Body of pancreas (tissue), 4 donors: ENCODE measurements at places on chromosomes 13 and 19. TPM values are rescaled to one million over a fixed set of nuclear protein-coding genes. Genes with fewer than 3 reads are reported as not detected.
A peak's percentile ranks its signal among the peaks of the same experiment; 100 is the strongest.

DNA sequence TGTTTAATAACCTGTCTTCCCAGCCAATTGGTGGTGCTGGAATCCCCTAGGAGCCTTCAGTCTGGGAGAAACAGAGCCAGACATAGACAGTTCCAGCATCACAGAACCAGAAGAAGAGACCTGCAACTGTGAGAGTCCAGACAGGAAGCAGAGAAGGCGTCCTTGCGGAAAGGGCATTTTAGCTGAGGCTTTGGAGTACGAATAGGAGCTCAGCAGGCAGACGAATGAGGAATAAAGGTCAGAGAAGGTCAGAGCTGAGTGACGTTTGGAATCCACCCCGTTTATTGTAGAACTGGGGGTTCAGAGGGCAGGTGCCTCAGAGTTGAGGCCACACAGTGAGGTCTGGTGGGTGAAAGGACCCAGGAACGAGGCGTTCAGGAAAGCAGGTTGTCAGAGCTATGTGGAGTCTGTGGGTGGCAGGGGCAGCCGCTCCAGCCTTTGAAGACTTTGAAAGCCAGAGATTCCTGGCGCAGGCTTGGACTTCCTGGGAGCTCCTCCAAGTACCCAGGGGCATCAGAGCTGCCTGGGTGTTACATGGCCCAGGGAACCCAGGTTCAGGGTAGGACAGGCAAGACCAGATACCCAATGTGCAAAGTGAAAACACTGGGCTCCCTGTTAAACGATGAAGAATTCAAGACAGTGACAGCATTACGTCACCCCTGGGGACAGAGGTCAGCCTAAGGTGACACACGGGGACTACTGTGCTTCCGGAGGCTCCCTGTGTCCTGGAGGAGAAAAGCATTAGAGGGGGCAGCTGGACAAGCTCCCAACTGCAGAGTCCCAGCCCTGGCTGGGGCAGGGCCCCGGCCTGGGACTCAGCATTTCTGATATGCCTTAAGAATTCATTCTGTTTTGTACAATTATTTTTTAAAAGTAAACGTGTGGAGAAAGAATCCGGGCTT is 5.5 kb downstream of the ARRDC2 start:
- H3K4me3 ChIP-seq: no peak overlapping the region
- H3K27ac ChIP-seq: peak overlapping the region; percentile 61
- H3K27me3 ChIP-seq: no peaks in the 10 kb centered on the region
- H3K36me3 ChIP-seq: peaks cover 7% of the 10 kb centered on the region
- peaks cover 26% of the 10 kb centered on the region for H3K4me1 ChIP-seq

- H3K4me1 ChIP-seq: no peaks in the 10 kb centered on the region
- peaks cover 29% of the 10 kb centered on the region for H3K36me3 ChIP-seq
- no peaks in the 10 kb centered on the region for H3K27me3 ChIP-seq
- H3K4me3 ChIP-seq: no peak overlapping the region
These were observed 92.4 kb downstream of the KL start for GRCh38 chr13:33108620-33109019.

- no peak for DNase-seq
- H3K4me1 ChIP-seq: no peaks in the 10 kb centered on the region
- no peak overlapping the region for H3K4me3 ChIP-seq
These were observed 145.9 kb upstream of the SPACA7 start for GRCh38 chr13:112229992-112230872.

GRCh38 chr13:27465611-27466010 is 15.2 kb upstream of the MTIF3 start:
- no peaks in the 10 kb centered on the region for H3K4me1 ChIP-seq
- DNase-seq: no peak
- H3K27ac ChIP-seq: no peak overlapping the region
- no peaks in the 10 kb centered on the region for H3K36me3 ChIP-seq
- no peak overlapping the region for H3K4me3 ChIP-seq
- H3K27me3 ChIP-seq: no peaks in the 10 kb centered on the region

GRCh38 chr13:98333486-98333885 is 156.4 kb upstream of the RNF113B start:
- H3K36me3 ChIP-seq: no peaks in the 10 kb centered on the region
- no peak for DNase-seq
- H3K27ac ChIP-seq: no peak overlapping the region

IZUMO1 gene
- 1.6 TPM for total RNA-seq

CCDC70 gene
- total RNA-seq: not detected

CD79A gene
- not detected for total RNA-seq

DNA sequence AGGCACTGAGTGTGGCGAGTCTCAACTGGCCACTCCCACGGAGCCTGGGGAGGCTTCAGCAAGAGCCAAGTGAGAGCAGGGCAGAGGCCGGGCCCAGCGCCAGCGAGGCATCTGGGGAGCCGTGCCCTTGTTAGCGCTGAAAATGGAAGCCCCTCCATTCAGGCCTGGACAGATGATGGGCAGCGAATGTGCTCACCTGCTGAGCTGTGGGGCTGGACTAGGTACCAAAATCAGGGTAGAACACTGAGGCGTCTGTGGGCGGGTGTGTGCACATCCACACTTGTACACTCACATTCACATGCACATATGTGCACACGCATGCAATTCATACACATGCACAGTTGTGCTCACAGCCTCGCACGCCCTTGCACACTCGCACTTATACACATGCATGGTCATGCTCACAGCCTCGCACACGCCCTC is 20.7 kb downstream of the NAXD start:
- no peaks in the 10 kb centered on the region for H3K4me1 ChIP-seq
- DNase-seq: no peak
- no peak overlapping the region for H3K4me3 ChIP-seq
- H3K27me3 ChIP-seq: no peaks in the 10 kb centered on the region

DNA sequence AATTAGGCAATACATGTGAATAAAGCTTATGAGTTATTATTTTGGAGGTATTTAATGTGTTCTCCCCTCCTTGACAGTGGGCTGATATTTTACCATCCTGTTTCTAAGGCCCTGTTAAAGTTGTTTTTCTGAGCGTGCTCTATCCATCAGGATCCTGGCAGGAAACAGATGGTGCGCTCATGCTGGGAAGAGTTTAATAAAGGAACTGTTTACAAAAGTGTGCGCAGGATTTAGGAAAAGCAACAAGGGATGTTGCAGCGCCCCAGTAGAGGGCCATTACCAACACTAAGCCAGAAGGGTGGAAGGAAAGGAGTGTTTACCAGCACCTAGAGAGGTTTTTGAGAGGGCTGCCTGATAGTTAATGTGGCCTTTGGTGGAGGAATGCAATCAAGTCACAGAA is 374.5 kb downstream of the KCNRG start:
- H3K27me3 ChIP-seq: no peaks in the 10 kb centered on the region
- no peak overlapping the region for H3K4me3 ChIP-seq
- H3K27ac ChIP-seq: no peak overlapping the region
- H3K4me1 ChIP-seq: no peaks in the 10 kb centered on the region
- H3K36me3 ChIP-seq: no peaks in the 10 kb centered on the region

- no peak overlapping the region for H3K27ac ChIP-seq
- no peaks in the 10 kb centered on the region for H3K27me3 ChIP-seq
- H3K36me3 ChIP-seq: no peaks in the 10 kb centered on the region
- H3K4me3 ChIP-seq: no peak overlapping the region
- H3K4me1 ChIP-seq: no peaks in the 10 kb centered on the region
These were observed 696.6 kb downstream of the LIG4 start for GRCh38 chr13:107518780-107519179.

F2RL3 gene
- total RNA-seq: 2.1 TPM

ADGRE2 gene
- 1.3 TPM for total RNA-seq

DNA sequence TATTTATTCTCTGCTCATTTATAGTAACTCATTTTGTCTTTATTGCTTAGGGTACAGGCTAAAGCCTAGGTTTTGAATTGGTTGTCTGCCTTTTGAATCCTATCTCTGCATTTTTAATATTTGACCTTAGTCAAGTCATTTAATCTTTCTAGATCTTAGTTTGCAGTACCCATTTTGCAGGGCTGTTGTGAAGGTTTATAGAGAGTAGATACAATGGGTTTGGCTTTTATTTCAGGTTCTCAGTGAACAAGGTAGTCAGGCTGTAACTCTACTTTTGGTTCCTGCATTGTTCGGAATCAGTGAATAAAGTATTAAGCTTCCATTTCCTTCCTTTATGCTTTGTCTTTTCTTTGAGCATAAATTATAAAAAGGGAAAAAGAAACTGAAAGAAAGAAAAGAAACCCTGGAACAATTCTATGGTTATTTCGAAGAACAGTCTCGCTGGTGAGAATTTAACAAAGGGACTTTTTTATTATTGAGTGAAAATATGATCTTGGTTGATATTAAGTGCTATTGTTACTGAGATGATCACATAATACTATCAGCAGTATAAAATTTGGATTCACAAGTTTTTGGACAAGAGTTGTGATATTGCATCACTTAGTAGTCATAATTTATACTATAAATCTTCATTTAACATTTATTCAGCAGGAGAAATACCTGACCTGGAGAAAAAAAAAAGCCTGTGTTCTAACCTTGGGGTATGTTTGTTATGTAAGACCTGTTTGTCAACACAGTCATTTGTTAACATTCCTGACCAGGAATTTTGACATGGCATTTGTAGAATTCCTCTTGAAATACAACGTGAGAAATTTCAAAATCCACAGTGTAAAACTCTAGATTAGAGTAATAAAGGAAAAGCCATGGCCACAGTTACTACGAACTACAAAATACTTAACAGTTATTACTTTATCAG is 91.3 kb downstream of the ZMYM2 start:
- H3K36me3 ChIP-seq: peaks cover 3% of the 10 kb centered on the region
- H3K27me3 ChIP-seq: no peaks in the 10 kb centered on the region
- no peak overlapping the region for H3K27ac ChIP-seq
- no peak for DNase-seq

TMC4 gene
- 57.3 TPM for total RNA-seq

GRCh38 chr13:74839656-74840055 is 642.3 kb downstream of the TBC1D4 start:
- H3K27ac ChIP-seq: no peak overlapping the region
- no peaks in the 10 kb centered on the region for H3K36me3 ChIP-seq
- no peak overlapping the region for H3K4me3 ChIP-seq
- no peak for DNase-seq

DNA sequence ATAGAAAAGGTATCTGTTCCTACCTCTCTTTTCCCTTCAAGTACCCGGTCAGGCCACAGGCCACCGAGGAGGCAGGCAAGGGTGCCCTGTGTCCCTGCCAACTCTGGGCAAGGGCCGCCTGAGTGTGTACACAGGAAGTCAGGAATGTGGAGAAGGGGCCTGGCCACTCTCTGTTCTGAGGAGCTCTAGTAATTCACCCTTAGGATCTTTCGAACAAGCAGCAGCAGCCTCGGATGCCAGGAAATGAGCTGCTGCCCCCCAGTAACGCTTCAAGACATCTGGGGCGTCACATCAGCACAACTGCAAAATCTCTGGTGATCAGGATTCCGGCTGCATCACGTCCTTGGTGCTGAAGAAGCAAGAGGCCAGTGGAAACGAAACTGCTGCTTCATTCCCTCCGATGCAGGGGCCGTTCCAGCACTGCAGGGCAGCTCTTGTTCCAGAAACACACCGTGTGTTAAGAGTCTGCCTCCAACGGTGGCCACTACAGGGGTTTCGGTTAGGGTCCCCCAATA is 2.0 kb downstream of the RAB20 start:
- H3K4me3 ChIP-seq: no peak overlapping the region
- DNase-seq: peak; percentile 77
- H3K27me3 ChIP-seq: no peaks in the 10 kb centered on the region
- peaks cover 77% of the 10 kb centered on the region for H3K4me1 ChIP-seq

- no peaks in the 10 kb centered on the region for H3K4me1 ChIP-seq
- no peak overlapping the region for H3K27ac ChIP-seq
- no peaks in the 10 kb centered on the region for H3K36me3 ChIP-seq
- no peaks in the 10 kb centered on the region for H3K27me3 ChIP-seq
These were observed 799.2 kb downstream of the GPC5 start for GRCh38 chr13:92197669-92198068.

DNA sequence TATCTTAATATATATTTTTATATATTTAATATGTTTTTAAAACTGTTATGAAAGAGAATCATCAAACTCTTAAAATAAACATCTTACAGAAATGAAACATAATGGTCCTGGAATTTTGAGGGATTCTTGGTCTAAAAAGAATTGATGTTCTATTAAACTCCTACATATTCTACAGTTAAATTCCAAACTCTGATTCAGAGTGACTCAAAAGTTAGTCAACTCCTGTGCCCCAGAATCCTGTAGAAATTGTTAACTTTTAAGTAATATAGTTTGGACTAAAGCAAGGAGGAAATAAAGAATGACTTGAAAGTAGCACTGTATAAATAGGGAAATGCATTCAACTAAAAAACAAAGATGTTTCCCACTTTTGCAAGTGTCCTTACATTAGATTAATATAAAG is 47.7 kb downstream of the FNDC3A start:
- H3K4me1 ChIP-seq: peaks cover 4% of the 10 kb centered on the region
- DNase-seq: no peak
- no peaks in the 10 kb centered on the region for H3K27me3 ChIP-seq
- H3K27ac ChIP-seq: no peak overlapping the region

- no peaks in the 10 kb centered on the region for H3K4me1 ChIP-seq
- no peaks in the 10 kb centered on the region for H3K27me3 ChIP-seq
- H3K4me3 ChIP-seq: no peak overlapping the region
- H3K36me3 ChIP-seq: no peaks in the 10 kb centered on the region
These were observed 161.4 kb downstream of the EFNB2 start for GRCh38 chr13:106373989-106374572.

CALR3 gene
- total RNA-seq: not detected

DNA sequence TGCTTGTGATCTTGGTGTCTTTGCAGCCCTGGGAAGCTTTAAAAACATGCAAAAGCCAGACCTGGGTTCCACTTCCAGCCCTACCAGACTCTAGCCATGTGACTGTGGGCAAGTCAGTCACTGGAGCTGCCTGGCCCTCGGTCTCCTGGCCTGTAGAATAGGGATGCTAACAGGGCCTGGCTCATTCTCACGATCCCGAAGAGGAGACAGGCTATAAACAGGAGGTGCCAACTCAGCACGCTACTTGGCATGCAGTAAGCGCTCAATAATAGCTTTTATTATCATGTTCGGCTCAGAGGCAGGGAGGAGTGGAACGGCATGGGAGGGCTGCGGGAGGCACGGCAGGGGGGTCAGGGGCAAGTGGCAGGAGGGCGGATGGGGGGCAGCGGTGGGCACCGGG is 1.7 kb downstream of the CTXN1 start:
- no peak overlapping the region for H3K4me3 ChIP-seq
- H3K27me3 ChIP-seq: no peaks in the 10 kb centered on the region
- DNase-seq: no peak
- peaks cover 51% of the 10 kb centered on the region for H3K4me1 ChIP-seq
- no peak overlapping the region for H3K27ac ChIP-seq
- no peaks in the 10 kb centered on the region for H3K36me3 ChIP-seq

GRCh38 chr19:57016076-57016475 is 103.7 kb upstream of the USP29 start:
- no peak overlapping the region for H3K27ac ChIP-seq
- no peak for DNase-seq
- no peak overlapping the region for H3K4me3 ChIP-seq
- H3K4me1 ChIP-seq: no peaks in the 10 kb centered on the region

LILRA1 gene
- total RNA-seq: not detected

- H3K36me3 ChIP-seq: no peaks in the 10 kb centered on the region
- H3K4me3 ChIP-seq: no peak overlapping the region
- no peak for DNase-seq
- no peaks in the 10 kb centered on the region for H3K4me1 ChIP-seq
These were observed 36.4 kb upstream of the IGFL1 start for GRCh38 chr19:46192992-46193650.

DNA sequence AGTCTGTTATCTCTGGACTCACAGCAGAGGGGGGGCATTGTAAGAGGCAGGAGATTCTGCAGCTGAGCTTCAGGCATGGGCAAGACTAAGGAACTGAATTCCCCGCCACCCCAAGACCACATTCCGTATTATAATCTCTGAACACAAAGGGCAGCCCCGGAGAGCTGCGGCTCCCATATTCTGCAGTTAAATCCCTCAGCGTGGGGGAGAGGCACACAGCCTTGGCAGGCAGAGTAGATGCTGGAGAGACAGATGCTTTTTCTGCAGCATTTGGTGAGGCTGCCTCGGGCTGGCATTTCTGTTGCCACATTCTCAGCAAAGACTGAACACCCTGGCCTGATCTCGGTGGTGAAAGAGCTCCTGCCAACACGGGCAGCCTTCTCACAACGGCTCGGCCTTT is 12.9 kb downstream of the CHAF1A start:
- no peak overlapping the region for H3K4me3 ChIP-seq
- no peak overlapping the region for H3K27ac ChIP-seq
- no peaks in the 10 kb centered on the region for H3K36me3 ChIP-seq
- no peak for DNase-seq
